Stimulated activated CD8-positive, alpha-beta memory T cell treated with anti-CD3 and anti-CD28 coated beads, Interleukin-12 subunit alpha, Interleukin-12 subunit beta, amount 100 ng/mL, for 4 hours (primary cell): ENCODE measurements at places on chromosomes 4 and X.

DNA sequence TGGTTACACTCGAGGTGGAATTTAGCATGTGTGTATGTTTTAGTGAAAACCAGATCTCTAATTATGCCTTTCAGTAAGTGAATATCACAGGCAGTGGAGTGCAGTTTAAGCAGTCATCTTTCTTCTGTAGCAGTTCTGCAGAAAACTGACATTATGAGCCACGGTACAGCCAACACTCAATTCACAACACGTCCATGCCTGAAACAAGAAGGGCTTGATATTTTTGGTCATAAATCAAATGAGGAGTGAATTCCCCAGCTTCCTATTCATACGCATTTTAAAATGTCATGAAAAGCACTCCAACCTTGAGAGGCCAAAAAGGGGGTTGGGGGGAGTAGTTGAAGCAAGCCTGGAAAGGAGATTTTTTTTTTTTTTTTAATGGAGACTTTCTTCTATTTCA lies 316.7 kb downstream of the ARHGAP10 start:
- no peak for DNase-seq

DNA sequence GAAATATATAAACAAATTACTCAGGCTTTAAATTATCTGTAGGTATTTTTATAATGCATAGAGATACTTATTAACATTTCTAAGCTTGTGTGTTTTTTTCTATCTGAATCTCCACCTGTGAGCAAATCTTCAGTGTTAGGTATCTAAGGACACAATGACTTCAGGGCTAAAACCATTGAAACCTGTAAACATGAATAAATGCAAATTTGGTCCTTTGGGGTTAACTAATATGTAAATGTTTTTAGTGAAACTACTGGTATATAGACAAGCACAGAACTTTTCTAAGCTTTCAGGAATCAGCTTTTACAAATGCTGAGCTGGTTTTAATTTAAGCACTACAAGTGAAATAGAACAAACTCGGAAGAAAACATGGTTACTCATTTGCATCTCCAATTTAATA lies 147.9 kb downstream of the FBXO8 start:
- no peak for DNase-seq

DNA sequence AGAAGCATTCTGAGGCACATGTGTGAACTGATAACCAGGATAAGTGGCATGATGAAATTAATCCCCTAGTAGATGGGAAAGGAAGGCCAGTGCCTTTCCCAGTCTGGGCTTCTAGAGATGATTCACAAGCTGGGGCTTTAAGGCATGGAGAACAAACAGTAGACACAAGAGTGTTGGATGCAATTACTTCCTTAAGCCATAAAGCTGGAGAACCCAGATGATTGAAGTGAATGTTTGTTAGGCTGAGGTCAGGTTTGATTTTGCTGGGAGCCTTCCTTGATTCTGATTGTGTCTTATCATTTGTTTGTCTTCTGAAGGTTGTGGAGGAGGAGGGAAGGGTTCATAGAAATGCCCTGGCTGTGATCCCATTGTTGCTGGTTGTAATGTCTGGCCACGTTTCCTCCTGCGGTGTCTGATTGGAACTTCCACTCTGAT lies 125.2 kb downstream of the NHS start:
- DNase-seq: no peak

DNA sequence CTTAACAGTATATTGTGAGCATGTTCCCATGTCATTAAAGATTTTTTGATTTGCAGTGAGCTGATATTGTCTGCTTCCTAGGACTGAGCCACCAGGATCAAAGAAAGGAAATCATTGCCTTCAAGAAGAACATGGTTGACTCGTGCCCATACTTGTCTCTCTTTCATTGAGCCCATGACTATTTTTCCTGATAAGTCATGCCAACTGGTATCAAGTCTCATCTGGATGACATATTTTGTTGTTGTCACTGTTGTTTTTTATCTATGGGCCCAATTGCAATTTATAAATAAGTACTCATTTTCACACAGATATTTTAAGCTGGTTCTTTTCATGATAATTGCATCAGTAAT lies 10.2 kb upstream of the RHOH start:
- DNase-seq: no peak

- DNase-seq: no peak
These were observed 223.5 kb upstream of the FAM241A start for GRCh38 chr4:111921714-111922113.

GRCh38 chrX:107996124-107996523 lies 14.0 kb upstream of the TEX13B start:
- DNase-seq: no peak

- no peak for DNase-seq
These were observed 16.4 kb downstream of the MMAA start for GRCh38 chr4:145635630-145636029.

GRCh38 chr4:101005659-101006058 lies 341.7 kb downstream of the PPP3CA start:
- DNase-seq: no peak

- DNase-seq: no peak
These were observed 348.2 kb downstream of the PDGFC start for GRCh38 chr4:156623376-156623775.

DNA sequence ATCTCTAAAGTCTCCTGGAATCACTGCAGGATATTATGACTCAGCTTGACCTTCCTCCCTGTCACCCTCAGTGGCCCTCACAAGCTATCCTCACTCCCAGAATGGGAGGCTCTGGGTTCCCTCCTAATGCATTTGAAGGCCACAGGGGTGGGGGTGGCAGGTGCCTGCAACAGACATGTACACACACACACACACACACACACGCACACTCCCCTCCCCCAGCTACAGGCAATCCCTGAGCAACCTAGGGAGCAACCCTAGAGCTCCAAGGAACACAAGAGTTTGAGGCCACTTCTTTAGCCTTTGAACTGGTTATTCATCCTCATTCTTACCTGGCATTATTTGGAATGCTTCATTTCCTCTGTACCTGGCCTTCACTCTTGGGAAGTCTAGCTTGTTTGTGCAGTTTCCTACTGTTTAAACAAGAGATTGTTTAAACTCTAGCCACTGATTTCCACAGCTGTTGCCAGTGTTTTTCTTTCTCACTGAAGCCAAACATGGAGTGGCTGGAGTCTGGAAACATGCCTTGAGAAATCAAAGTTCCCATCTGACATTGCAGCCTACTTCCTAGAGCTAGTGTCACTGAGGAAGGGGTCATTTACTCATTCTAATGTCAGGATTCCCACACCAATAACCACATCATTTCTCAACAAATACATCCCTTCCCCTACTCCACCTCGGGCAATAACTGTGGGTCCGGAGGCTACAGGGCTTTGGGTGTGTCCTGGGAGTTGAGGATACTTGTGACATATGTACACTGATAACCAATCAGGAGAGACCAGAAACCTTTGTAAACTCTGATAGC lies 37.7 kb downstream of the MAOA start:
- DNase-seq: no peak

GRCh38 chr4:139144161-139144859 lies 32.7 kb downstream of the ELF2 start:
- no peak for DNase-seq
